ENCODE measurements at places on chromosomes 5 and 9.

DNA sequence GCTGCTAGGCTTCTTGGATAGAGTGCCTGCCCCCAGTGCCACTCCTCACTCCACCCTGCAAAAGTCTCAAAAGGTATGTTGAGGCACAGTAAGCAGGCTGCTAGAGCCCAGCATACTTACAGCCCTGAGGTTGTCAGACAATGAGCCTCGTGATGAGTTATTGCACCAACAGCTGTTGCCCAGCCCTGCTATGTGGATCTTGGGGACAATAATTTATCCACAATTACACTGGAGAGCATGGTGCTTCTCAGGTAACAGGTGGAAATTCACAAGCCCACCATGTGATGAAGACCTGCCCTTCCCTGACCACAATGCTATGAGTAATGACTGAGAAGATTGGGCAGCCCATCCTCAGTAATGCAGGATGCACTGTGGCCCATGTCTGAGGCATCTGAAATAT, 36.5 kb downstream of the KCNIP1 start:
- no peak for DNase-seq

- peak; percentile 5 for DNase-seq
Measured at GRCh38 chr9:7533376-7534090, 266.0 kb downstream of the DMAC1 start.

GRCh38 chr9:132235125-132235524, 73.3 kb downstream of the NTNG2 start:
- no peak for DNase-seq

DNA sequence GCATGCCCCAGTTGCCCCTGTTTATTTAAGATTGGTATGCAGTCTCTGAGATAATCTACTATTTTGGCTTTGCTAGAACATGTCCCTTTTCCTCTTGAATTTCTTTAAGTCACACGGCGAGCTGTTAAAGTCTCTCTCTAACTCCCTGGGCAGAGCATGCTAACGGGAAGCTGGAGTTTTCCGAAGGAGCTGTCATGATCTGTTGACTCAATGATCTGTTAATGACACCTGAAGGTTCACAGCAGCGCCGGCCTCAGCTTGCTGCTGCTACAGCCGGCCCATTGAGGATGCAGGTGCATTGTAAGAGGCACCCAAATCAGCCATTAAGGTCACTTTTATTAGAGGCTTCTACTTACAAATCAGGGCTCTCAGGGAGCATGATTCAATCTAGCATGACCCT, 1203.4 kb downstream of the MAT2B start:
- no peak for DNase-seq

DNA sequence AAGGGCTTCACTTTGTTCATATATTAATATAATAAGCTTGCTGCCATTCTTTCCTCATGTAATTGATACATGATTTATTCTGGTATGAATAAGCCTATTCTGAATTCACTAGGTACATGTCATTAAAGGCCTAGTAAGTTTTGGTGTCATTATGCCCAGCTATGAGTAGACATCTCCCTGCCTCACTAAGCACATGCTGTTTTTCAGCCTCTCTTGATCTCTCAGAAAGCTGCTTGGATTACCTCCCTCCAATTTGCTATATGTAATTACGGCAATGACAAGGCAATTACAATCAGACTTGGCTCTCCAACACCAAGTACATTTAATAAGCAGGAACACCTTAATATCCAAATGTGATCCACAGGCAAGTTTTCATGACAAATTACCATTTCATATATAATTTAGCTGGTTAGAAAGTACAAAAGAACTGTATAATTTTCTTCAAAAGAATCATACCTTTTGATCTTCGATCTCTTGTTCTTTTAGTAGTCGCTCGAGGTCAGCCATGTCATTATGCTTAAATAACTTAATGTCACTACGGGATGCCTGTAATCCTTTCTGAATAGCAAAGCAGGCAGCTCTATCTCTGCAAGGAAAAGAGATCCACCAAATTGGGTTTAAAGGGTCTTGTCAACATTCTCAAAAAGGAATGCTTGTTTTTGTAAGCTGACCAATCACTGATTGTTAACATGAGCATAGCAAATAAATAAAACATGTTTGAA, 56.3 kb downstream of the SPTLC1 start:
- no peak for DNase-seq

DNA sequence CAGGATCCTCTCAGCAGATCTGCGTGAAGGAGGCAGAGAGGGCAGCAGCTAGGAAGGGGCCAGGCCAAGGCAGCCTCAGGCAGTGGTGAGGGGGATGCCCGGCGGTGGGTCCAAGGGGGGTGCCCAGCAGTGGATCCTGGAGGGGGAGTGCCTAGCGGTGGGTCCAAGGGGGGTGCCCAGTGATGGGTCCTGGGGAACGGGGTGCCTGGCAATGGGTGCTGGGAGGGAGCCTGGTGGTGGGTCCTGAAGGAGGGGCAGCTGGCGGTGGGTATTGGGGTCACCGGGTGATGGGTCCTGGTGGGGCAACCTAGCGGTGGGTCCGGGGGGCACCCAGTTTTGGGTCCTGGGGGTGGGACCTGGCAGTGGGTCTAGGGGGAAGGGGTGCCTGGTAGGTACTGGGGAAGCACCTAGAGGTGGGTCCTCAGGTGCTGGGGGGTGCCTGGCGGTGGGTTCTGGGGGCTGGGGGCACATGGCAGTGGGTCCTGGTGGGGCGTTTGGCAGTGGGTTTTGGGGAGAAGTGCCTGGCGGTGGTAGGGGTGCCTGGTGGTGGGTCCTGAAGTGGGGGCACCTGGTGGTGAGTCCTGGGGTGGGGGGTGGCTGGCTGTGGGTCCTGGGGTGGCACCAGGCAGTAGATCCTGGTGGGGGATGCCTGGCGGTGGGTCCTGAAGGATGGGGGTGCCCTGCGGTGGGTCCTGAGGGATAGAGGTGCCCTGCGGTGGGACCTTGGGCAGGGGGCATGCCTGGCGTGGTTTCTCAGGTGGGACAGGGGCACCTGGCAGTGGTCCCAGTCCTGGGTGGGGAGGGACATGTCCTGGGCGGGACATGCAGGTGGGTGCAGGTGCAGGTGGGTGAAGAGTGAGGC, 1.9 kb downstream of the LRRC14B start:
- DNase-seq = no peak

- DNase-seq = no peak
Measured at GRCh38 chr5:138954257-138955012, 79.3 kb upstream of the LRRTM2 start.

DNA sequence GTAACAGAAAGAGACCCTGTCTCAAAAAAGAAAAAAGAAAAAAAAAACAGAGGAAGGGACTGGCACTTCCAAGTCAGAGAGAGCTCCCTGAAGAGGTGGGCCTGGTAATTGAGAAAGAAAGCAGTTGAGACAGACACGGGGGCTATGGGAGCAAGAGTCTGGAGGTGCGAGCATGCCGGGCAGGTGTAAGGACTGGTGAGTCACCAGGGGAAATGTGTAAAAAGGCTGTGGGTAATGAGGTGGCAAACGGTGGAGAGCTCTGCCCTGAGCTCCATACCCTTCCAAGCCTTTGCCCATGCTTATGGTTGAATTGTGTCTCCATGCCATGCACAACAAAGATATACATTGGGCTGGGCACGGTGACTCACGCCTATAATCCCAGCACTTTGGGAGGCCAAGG, 18.0 kb upstream of the JADE2 start:
- no peak for DNase-seq

GRCh38 chr5:131595088-131596033, 39.7 kb downstream of the RAPGEF6 start:
- DNase-seq = peak; percentile 31

DNA sequence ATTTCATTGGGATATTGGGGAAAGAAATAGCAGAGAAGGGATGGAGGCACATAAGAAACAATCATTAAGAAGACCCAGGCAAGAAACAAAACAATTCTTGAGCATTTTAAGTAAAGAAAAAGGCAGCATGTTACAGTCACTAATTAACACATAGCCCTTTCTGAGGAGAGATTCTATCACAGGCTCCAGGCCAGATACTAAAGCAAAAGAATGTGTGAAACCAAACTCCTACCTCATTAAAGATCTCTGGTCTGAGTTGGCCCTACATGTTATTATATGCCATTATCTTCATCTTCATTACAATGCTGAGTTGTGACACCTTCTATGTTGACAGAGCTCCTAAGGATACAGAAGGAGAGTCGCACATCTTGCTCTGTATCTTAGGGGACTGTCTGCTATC, 37.5 kb downstream of the DAP start:
- no peak for DNase-seq

- no peak for DNase-seq
Measured at GRCh38 chr9:5510989-5511388, 658 bp downstream of the PDCD1LG2 start.

Measured in stimulated activated CD4-positive, alpha-beta T cell treated with anti-CD3 and anti-CD28 coated beads, Interleukin-15, amount 100 ng/mL, for 24 hours (primary cell).